ENCODE measurements at places on chromosomes 16 and 17.

GRCh38 chr16:67926181-67926750 lies 5.4 kb downstream of the CTRL start:
- DNase-seq = no peak

GRCh38 chr17:60647705-60648104 lies 29.9 kb upstream of the BCAS3 start:
- no peak for DNase-seq

DNA sequence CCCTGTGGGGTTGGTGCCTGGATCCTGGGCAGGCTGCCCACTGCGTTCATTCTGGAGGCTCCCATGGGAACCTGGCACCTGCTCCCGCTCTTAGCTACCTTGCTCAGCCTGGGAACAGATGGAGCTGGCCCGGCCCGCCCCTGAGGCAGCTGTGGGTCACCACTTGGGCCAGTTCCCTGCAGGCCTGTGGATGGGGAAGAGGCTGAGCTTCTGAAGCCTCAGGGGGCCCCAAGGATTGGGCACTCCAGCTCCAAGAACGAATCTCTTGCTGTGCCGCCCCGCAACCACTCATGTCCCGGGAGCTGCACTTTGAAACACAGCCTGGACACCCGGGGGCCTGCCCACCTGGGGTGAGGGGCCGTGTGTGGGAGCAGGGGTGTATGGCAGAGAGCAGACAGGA lies 37.7 kb downstream of the BAHCC1 start:
- no peak for DNase-seq

DNA sequence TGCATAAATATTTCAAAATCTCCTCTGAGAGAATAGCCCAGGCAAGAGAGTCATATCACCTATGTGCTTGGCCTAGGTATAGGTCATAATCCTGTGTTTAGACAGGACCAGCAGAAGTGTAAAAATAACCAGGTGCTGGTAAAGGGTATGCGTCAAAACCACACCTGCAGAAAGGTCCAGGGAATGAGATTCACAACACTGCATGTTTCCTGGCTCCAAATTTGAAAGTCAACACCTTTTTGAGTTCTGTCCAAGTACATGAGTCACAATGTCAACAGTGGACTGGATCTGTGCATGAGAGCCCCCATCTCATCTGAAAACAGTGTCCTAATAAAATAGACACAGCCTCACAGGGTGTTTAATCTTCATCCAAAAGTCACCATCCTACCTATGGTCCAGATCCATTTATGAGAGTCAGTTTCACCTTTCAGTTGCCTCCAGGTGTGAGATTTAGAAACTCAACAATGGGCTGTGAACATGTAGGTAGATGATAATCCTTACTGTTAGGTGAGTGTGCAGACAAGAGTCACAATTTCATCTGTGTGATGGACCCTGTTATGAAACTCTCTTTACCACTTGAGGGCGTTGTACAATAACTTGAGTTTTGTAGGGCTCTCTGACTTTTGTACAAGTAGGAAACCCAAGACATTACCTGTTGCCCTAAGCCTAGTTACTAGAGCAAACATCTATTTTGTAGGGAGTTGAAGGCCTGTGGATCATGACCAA lies 2100.7 kb downstream of the TP53TG3F start:
- DNase-seq = no peak

GRCh38 chr16:22395960-22396359 lies 21.5 kb upstream of the CDR2 start:
- DNase-seq = no peak

DNA sequence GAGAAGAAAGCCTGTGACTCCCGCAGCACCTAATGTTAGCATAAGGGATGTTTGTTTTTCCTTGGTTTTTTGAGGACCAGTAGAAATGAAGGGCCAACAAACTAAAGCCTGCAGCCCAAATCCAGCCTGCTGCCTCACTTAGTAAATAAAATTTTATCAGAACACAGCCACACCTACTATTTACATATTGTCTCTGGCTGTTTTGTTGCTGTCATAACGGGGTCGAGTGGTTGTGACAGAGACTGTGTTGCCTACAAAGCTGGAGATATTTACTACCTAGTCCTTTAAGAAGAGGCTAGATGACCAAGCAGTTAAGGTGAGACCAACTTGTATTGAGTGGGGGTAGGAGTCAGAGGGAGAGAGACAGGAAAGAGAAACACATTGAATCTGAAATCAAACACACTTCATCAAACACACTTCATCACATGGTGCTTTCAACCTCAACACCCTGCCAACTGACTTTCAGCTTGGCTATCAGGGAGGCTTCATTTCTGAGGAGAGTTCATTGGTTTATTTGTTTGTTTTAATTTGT lies 546.3 kb upstream of the CDH11 start:
- no peak for DNase-seq

DNA sequence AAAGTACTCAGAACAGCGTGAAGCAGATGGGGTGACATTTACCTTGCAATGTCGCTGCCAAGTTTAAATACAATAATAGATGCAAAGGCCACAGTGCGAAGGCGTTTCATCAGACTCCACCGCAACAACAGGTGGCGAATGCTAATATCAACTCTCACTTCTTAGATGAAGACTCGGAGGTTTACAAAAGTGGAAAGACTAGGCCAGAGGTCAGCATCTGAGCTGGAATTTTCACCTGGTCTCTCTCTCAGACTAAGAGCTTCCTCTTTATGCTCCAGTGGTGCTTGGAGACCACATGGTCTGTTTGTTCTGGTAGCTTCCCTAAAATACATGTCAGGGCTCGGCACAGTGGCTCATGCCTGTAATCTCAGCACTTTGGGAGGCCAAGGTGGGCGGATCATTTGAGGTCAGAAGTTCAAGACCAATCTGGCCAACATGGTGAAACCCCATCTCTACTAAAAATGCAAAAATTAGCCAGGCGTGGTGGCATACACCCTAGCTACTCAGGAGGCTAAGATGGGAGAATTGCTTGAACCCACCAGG lies 169.1 kb downstream of the XYLT1 start:
- peak; percentile 60 for DNase-seq

GRCh38 chr17:57067162-57067561 lies 17.9 kb upstream of the AKAP1 start:
- no peak for DNase-seq

- DNase-seq = peak; percentile 79
Measured at GRCh38 chr17:44774271-44775135, 15.7 kb downstream of the ADAM11 start.

DNA sequence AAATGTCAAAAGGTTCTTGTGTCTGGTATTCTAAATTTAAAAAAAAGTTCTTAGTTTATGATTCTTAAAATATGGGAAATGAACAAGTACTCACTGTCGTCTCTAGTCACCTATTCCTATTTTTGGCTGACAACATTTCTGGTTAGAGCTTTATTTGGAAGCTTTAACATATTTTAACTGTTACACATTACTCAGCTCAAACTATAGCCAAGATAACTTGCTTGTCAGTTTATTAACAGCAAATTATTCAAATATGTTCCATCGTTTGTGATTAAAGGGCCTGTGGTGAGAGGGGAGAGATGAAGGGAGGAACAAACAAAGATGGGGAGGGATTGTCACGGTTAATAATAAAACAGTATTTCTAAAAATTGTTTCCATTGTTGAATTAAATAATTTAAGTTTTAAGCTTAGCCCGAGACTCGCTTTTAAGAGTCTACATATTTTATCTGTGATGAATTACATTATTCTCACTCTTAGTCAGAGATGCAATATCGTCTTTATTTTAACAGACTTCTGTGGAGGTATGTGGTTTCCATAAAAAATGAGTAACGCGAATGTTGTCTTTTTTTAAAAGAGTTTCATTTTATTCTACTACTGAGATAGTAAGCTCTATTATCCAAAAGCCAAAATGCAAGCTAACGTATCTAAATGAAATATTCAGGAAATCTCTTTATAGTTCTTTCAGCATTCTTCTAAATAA lies 321.9 kb upstream of the PMFBP1 start:
- DNase-seq = no peak

DNA sequence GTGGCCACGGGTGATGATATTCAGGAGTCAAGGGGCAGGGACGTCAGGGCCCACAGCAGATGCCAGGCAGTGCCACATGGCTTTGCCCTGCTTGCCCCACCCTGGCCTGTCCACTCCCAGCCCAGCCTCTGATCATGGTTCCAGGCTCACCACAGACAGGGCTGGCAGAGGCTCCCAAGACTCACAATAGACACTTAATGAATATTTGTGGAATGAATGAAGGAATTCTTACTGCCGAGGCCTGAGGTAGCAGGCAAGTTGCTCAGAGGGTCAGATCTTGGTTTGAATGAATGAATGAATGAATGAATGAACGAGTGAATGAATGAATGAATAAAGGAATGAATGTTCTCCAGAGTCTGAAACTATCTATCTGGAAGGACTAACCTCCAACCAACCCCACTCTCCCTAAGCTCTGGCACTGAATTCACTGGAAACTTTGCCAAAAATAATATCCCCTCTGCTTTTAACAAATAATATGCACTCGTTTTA lies 60.9 kb downstream of the RAI1 start:
- DNase-seq = no peak

- peak; percentile 70 for DNase-seq
Measured at GRCh38 chr16:66478733-66479511, 51.8 kb downstream of the BEAN1 start.

- no peak for DNase-seq
Measured at GRCh38 chr17:42303694-42304093, 15.4 kb downstream of the STAT5A start.

DNA sequence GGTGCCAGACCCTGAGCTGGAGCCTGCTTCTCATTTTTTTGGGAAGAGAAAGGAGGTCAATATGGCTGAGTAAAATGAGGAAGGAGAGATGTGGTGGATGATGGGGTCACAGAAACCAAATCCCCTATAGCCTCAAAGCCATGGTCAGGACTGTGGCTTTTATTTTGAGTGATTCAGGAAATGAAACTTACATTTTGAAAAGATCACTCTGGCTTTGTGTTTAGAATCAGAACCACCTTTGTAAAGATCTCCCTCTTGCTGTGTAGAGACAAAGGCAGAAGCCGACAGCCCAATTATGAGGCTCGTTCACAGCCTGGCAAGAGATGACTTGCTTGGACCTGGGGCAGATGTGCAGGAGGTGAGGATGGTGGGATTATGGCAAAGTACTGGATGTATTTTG lies 121.6 kb upstream of the ANKFN1 start:
- no peak for DNase-seq

DNA sequence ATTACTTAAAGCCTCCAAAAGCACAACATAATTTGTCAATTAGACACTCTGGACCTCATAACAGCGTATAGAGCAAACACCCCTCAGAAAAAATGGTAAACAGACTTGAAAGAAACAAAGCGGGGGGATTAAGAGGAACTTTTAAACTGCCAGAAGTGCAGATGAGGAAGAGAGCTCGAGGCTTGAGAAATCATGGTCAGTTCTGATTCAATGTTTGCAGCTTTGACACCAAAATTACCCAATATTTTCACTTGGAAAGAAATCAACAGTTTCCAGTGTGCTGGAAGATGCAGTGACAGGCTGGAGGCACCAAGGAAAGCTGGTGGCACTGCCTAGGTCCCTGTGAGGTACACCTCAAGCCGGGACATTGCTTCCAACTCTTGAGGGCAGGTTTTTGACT lies 180.9 kb upstream of the TOX3 start:
- peak; percentile 91 for DNase-seq

- DNase-seq = no peak
Measured at GRCh38 chr17:72122765-72123529, 2.1 kb downstream of the SOX9 start.

DNA sequence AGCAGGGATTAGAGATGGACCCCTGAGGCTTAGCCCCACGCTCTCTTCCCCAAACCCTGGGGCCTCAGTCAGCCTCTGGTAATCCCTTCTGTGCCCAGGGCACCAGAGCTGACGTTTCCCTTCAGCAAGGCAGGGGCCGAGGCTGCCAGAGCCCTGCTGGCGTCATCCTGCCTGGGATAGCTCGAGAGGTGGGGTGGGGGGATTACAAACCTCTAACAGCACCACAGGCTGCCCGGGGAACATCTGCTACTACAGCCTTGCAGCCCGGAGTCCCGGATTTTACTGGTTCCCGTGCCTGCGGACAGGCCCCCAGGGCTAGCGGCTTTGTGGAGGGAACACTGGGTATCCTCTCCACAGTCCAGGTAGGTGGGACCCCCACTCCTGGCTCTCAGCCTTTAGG lies at the start of gene AANAT:
TSS of gene AANAT (plus strand) at position 238 of the 400 bp plus-strand sequence. CDS start 1,144 bp downstream, outside the sequence.
- no peak for DNase-seq

GRCh38 chr17:70420861-70421445 lies 251.6 kb downstream of the KCNJ2 start:
- DNase-seq = no peak

DNA sequence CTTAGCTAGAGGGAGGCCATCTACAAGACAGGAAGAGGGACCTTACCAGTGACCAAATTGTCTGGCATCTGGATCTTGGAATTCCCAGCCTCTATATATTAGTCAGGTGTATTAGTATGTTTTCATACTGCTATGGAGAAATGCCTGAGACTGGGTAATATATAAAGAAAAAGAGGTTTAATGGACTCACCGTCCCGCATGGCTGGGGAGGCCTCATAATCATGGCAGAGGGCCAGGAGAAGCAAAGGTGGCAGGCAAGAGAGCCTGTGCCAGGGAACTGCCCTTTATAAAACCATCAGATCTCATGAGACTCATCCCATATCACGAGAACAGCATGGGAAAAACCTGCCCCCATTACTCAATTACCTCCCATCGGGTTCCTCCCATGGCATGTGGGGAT lies 500.2 kb downstream of the SHISA9 start:
- DNase-seq = no peak

DNA sequence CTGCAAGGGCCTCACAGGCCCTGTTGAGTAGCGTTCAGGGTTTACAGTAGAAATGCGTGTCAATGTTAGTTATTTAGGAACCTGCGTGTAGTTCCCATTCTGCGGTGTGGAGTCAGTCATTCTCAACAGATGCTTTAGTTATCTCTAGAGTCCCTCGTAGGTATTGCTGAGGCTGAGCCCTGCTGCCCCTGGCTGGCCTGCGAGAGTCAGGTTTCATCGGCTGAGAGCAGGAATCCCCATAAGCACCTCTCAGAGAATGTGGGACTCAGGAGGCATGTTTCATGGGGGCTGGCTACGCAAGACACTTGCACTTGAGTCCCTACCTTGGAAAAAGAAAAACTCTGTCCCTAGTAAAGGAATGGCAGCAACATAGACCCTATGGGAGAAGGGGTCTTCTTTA lies 347.5 kb upstream of the ASIC2 start:
- DNase-seq = no peak

GRCh38 chr16:86669937-86670749 lies 91.8 kb downstream of the FOXL1 start:
- DNase-seq = no peak

- no peak for DNase-seq
Measured at GRCh38 chr17:46764709-46765401, 53.6 kb downstream of the WNT3 start.

Measured in inflammatory macrophage treated with lipopolysaccharide for 4 hours (primary cell).